ENCODE measurements at places on chromosomes 6 and 20.

DNA sequence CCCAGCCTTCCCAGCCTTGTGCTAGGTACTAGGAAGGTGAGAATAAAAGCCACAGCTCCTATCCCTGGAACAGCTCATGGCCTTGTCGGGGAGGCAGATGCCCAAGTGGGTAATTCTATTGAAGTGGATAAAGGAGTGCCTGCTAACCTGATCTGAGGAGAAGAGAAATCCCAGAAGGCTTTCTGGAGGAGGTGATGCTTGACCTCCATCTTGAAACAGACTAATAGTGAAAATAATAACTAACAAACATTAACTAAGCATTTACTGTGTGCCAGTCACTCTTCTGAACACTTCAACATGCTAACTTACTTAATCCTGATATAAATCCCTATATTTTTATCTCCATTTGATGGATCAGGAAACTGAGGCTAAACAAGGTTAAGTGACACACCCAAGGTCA lies 493.2 kb upstream of the CHD6 start:
- DNase-seq: no peak

DNA sequence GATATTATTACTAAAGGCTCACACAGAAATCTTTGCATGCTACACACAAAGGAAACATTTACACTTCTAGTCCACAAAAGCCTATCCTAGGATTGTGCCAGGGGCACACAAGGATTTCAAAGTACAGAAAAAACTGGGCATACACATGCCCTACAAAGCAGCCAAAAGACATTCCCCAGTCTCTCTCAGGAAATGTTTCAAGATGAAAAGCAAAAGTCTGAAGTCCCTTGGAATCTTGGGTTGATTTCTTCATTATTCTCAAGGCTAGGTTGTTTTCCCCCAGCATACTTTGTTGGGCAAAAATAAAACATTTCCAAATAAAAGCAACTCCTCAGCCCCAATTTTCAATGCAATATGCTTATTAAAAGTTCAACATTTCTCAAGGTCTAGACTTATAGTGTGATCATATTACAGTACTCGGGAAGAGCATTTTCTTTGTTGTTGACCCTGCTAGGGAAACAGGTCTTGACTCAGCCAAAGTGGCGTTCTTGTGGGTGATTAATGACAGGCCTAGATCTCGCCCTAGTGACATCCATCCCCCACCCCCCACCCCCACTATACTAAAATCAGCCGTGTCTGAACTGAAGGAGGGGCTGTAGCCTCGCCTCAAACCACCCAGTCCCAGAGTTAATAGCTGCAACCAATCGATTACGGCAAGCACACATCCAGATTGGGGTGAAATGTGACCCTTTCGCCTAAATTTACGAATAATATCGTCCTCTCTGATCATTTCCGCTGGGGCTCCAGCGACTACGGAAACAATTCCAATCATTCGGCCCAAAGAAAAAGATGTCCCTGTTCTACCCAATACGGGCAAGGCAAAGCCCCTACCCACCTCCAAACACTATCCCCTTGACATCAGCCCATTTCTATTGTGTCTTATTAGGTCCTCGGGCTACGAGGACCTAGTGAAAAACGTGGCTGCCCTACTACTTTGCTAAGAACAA lies 1.4 kb downstream of the AKIRIN2 start:
- no peak for DNase-seq

GRCh38 chr6:57104336-57104735 lies 14.3 kb downstream of the ZNF451 start:
- DNase-seq: no peak

- no peak for DNase-seq
Measured at GRCh38 chr20:36051318-36052116, 83.1 kb downstream of the CNBD2 start.

GRCh38 chr6:165769401-165769800 lies 106.4 kb upstream of the PDE10A start:
- DNase-seq: no peak

GRCh38 chr6:37922563-37922962 lies 103.0 kb downstream of the ZFAND3 start:
- DNase-seq: no peak

- DNase-seq: no peak
Measured at GRCh38 chr6:75893776-75894152, 144.7 kb downstream of the MYO6 start.

DNA sequence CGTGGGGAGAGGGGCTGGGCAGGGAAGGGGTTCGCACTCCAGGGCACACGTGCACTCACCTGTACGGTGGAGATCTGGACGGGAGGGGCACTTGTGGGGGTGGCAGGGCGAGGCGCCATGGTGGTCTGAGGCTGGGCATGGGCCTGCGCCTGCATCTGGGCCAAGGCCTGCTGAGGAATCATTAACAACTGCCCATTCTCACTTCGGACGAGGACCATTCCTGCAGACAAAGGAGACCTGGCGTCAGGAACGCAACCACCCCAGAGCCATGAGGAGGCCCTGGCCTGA lies 51.2 kb downstream of the TAF4 start:
- DNase-seq: no peak

DNA sequence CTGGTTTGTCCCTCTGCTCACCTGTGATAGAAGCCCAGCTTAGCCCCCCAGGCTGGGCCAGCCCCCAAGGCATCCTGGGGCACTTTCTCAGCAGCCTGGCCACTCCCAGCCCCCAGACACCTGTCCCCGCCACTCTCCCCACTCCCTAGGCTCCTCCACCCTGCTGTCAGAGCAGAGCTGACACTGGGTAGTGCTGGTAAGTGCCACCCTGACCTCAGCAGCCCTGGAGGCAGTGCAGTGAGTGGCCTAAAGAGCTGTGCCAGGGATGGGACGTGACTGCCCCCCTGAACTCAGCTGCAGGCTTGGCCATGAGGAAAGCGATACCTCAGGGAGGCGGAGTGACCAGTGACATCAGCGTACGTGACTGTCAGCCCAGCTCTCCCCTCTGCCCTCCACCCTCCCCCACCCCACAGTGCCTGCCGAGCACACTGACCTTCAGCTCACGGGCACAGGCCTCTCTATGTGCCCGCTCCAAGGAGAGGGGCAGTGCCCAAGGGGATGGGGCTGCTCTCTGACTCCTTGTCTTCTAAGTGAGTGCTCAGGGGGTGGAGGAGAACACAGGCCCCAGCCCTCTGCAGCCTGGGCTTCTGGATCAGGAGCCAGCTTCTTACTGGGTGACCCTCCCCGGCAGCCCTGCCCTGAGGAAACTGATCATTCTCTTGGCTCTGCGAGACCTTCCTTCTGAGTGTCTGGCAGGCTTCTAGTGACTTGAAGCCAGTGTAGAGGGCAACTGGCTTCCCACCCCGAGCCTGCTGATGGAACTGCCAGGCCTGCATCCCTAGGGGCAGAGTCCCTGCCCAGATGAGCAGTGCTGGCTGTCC lies 172.7 kb downstream of the MRPL14 start:
- no peak for DNase-seq

DNA sequence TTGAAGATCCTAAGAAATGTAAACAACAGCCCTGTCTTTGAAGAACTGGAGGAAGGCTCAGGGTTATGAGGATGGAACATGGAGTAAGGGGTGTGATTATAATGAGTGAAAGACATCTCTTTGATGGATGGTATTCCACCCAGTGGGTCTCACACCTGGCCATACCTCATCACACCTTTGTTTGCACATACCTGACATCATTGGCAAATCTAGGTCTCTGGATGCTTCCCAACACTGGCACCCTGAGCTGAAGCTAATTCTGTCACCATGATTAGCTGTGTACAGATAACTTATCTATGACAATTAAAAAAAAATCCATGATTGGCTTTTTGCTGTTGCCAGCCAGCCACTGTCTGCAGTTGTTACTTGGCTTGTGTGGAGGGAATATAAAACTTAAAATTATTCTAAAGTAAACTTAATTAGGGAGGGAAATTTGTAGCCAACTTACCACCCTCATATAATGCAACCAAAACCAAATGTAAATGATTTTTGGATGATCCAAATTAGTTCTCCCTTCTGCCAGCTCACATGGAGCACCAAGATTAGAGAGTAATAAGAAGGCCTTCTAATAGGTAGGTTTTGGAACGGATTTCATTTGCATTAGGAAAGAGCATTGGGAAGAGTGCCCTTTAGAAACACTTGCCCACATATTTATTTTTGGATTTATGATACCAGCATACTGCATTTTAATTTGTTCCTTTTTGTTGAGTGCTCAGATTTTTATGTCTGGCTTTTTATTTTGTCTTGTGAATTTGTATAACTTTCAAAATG lies 249.5 kb downstream of the SOX4 start:
- DNase-seq: no peak

- no peak for DNase-seq
Measured at GRCh38 chr6:71127374-71127773, 161.2 kb upstream of the OGFRL1 start.

DNA sequence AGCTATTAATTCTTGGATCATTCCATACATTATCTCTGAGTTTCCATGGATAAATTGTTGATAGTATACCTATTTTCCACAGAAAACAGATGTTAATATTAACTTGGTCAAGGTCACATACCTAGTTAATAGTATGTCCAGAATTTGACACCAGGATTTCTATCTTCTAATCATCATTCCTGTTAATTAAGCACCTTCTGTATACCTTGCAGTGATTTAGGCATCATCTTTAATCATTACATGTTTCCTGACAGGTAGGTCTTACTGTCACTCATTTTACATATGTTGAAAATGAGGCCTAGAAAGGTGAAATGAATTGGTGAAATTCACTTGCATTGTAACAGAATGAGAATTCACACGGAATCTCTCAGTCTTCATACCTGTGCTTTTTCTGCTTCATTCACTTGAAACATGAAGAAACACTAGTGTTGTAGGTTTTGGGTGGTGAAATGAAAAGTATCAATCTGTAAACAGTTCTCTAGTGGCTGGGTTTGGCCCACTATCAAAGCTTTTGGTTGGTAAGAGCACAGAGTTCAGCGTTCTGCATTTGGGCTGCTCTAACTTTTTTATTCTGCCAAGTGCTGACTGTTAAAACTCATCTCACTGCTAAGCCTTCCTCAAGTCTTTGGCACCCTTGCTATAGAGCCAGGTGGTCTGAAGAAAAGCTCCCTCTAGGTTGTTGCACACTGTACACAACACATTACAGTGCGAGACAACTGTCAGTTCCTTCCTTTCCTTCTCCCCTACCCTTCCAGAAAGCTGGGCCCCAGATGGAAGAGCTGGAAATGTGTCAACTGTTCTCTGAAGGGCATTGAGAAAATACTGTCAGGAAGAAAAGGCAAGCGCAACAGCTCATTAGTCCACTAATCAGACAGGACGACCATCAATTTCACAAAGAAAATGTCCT lies 57.8 kb upstream of the C20orf144 start:
- no peak for DNase-seq

DNA sequence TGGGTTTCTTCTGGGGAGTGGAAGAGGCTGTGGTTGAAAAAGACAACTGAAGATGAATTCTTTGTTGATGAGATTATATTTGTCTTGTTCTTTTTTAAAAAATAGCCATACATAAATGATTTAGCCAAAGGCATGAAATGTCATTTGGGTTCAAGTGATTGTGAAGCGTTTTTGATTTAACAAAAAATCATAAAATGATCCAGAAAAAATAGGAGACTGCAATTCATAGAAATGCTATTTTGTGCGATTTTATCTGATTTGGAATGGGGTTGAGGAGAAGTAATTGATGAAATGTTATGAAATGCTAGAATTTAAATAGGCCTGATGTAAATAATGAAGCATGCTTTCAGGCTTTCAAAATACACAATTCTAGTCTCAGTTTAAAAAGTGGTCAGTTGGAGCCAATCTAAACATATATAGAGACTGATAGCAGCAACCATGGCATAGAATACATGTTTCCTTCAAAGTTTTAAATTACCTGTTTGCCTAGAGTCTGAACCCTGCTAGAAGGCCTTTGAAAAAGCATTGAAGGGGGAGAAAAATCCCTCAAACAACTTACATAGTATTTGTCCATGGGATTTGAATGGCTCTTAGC lies 21.8 kb downstream of the PFDN4 start:
- no peak for DNase-seq

- peak; percentile 34 for DNase-seq
Measured at GRCh38 chr20:17431621-17432364, 99.4 kb downstream of the BFSP1 start.

DNA sequence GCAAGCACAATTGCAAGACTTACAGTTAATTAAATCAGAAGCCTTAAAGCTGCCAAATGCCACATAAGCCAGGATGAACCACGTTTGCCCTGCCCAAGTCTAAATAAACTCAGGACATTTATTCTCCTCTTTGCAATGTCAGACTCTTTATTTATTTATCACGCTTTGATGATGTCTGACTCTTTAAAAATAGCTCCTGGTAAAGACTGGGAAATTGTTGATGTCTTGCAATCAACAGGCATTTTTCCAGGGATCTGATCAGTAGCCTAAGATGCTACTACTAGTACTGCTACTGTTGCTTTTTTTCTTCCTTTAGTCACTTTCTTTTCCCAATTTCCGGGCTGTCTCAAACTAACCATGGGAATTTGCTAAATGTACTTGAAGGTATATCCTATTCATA lies 365.8 kb upstream of the MARCKS start:
- no peak for DNase-seq

DNA sequence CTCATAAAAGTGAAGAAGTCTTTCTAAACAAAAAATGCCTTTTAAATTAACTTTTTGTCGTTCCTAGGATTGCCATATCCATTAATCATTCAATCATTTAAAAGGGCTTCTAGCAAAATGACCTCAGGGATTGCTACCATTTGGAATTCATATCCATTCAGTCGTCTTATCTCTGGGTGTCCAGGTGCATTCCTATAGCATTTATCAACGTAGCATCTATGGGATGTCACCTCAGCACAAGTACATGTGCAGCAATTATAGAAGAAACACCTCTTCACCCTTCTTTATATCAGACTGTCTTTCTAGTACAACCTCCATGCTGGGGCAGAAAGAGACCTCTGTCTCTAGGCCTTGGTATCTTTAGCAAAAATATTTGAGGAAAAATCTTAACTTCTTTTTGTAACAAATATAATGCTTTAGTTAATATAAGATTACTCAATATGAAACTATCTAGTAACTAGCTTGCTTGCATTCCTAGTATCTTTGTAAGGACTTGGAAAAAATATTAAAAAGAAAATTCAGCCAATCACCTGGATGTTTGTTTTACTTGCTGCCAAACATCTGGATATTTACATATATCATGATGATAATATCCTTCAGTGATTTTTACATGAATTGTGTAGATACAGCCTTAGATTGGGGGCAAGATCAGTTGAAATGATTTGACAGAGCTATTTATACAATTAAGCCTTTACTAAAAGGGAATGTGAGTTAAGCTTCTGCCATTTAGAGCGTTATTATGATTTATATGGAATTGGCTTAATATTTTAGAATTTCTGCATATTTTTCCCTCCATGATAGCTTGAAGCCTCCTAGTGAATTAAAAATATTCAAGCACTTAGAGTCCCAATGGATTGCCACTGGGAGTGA lies 356.8 kb downstream of the HDGFL1 start:
- DNase-seq: no peak

- no peak for DNase-seq
Measured at GRCh38 chr6:146666909-146667308, 68.1 kb downstream of the ADGB start.

- peak; percentile 79 for DNase-seq
Measured at GRCh38 chr6:89145956-89146717, at the start of gene PM20D2. TSS of gene PM20D2 (plus strand) at chr6:89146055. CDS start at chr6:89146145, 90 bp downstream.

All from stimulated activated naive CD8-positive, alpha-beta T cell treated with anti-CD3 and anti-CD28 coated beads, Interleukin-15, amount 100 ng/mL, for 72 hours (primary cell).